ENCODE measurements at places on chromosomes 13 and 19.
A peak's percentile ranks its signal among the peaks of the same experiment; 100 is the strongest.

DNA sequence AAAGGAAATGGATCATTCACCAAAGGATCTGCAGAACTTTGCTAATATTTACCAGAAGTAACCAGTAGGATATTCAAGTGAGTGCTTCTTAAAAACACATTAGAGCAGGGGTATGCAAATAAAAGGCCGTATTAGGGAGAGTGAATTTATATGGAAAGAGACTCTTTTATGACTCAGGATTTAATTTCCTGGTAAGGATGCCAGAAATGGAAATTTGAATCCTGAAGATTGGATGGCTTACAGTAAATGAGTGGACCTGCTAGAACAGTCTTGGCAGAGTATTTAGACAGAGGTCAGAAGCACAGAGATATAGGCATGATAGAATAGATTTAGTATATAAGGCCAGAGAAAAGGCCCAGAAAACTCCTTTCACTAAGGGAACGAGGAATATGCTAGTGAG is 201.6 kb downstream of the SLITRK5 start:
- no peak for DNase-seq

DNA sequence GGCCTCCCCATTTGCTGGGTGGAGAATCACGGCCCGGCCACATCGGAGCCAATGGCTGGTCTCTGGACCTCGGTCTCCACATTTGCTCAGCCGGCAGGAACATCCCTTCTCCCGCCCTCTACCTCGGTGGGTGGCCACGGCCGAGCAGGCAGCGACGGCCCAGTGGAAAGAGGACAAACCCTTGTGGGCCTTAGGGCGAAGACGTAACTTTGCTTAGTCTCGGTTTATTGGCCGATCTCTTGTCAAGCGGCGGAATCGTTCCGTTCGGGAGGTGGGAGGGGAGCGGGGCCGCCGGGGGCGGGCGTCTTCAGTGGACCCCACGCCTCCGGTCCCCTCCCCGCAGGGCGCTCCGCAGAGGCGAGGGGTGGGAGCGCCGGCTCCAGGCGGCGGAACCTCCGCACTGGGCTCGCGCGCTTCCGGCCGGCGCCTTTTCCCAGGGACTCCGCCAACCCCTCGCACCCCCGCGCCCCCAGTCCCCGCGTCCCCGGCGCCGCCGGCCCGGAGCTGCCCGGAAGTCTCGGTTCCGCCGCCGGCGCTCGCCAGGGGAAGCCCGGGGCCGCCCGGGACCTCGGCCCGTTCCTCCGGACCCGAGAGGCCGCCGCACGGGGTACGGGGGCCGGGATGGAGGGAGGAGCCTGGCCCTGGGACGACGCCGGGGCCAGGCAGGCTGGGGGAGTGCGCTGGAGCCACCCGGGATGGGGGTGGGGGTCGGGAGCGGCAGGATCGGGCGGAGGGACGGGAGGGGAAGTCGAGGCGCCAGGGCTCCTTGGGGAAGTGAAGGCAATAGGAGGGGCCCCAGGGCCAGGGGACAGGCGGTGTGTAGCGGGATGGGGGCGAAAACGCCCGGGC is at the start of gene ZNF580:
ZNF580 (plus strand) TSS at position 426 of the 849 bp plus-strand sequence. CDS start 1,507 bp downstream, outside the sequence.
- peak; percentile 79 for DNase-seq

DNA sequence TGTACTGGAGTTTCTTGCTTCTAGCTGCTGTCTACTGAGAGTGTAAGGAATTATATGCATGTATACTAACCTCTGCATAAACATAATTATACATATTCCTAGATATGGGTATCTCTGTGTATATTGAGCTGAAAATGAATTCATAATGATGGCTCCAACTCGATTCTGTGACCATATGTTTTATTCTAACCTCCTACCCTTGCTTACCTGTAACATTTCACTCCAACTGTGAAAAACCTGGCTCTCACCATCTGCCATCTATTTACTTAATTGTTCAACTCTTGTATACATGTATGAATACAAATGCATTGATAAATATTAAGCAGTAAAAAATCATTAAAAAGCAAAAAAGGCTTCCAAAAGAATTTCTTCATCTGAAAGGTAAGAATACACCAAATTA is 1729.5 kb upstream of the SPRY2 start:
- DNase-seq, result no peak

DNA sequence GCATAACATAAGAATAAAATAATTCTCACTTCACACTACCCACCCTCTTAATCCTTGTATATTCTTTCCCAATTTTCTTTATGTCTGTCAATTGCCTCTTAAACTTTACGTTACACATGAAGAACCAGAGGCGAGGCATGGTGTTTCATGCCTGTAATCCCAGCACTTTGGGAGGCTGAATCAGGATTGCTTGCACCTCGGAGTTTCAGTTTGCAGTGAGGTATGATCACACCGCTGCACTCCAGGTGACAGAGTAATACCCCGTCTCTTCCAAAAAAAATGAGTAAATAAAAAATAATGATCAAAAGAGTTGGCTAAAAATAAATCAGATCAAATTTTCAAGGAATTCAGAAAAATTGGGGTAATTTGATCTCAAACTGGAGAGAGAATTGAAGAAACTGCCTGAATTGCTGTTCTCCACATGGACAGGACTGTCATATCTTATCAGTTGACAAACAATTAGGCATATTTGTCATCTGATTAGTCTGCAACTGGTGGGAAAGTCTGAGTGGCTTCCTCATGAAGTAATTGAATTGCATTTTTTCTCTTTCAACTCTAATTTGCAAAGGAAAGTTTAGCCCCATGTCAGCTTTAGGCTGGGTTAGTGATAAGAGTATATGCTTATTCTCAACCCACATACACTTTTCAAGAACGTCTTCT is 302.9 kb downstream of the ITGBL1 start:
- DNase-seq, result no peak

DNA sequence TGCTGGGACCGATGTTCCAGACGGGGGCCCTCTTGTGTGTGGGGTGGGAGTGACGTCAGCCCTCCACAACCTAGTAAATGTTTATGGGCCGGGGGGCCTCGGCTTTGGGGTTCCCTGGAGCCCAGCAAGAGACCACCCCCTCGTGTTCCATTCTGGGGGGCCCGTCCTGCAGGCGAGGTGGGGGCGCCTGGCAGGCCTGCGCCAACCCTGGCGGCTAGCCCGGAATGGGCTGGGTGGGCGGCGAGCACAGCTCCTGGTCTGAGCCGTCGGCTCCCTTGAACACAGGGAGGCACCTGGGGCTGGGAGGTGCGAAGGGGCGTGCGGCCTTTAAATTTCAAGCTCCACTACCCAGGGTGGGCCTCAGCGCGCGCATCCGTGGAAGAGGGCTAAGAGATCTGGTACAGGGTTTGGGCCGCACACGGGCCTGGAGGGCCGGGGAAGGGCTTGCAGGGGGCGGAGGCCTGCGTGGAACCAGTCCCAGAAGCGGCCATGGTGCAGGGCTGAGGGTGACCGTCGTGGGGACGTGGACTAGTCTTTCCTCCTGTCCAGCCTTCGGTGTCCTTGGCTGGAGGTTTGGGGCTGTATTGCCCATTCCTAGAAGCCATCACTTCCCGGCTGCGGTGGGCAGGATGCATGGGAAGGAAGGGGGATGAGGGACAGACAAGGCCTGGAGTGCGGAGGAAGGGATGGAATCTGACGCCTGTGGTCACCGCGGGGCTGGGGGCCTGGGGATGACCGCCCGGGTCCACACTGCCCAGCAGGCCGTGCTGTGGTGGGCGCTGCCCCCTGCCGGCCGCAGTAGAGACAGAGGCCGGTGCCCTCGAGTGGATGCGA is 11.4 kb downstream of the NDUFA11 start:
- no peak for DNase-seq

DNA sequence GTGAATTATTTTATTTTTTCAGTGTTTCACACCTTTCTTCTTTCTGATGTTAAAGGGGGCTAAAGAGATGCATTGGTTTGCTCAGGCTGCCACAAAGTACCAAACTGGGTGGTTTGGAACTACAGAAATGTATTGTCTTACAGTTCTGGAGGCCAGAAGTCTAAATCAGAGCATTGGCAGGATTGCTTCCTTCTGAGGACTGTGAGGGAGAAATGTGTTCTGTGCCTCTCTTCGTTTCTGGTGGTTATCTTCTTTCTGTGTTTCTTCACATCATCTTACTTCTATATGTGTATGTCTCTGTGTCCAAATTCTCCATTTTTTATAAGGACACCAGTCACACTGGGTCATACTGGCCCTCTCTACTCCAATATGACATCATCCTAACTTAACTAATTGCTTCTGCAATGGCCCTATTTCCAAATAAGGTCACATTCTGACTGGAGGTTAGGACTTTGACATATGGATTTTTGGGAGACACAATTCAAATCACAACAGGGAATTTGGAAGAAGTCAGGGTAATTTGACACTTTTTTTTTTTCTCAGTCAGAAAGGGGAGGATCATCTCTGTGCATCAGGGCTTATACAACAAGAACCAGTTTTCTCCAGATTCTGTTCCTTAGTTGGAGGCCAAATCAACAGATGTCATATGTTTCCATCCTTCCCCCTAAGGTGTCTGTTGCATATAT is 188.2 kb downstream of the KCNRG start:
- DNase-seq, result no peak

GRCh38 chr13:41812851-41813250 is 148.1 kb downstream of the VWA8 start:
- no peak for DNase-seq

GRCh38 chr19:4014541-4015491 is 7.3 kb downstream of the PIAS4 start:
- DNase-seq, result no peak

GRCh38 chr13:85254641-85255040 is 544.6 kb downstream of the SLITRK6 start:
- DNase-seq, result no peak

- no peak for DNase-seq
These were observed 5.3 kb downstream of the TRAPPC6A start for GRCh38 chr19:45172611-45173208.

GRCh38 chr19:34171539-34171876 is 796 bp upstream of the LSM14A start:
- DNase-seq, result no peak

GRCh38 chr13:27924529-27925141 is 4.8 kb downstream of the PDX1 start:
- DNase-seq, result no peak

DNA sequence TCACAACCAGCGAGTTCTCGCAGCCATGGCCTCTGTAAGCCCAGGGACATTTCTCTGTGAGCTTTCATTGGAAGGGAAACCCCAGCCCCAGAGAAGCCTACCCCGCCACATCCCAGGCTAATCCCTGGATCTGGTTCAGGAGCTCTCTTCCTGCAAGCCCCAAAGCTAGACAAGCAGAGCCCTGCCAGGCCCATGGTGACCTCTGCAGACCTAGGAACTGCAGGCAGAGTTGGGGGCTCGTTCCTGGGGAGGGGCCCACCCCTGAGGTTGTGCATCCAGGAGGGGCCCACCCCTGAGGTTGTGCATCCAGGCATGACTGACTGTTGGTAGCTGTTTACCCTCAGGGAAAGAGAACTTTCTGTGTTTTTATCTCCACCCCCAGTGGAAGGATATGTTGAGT is 21.7 kb downstream of the KCTD15 start:
- no peak for DNase-seq

GRCh38 chr13:50389726-50390125 is 374.5 kb downstream of the KCNRG start:
- no peak for DNase-seq

DNA sequence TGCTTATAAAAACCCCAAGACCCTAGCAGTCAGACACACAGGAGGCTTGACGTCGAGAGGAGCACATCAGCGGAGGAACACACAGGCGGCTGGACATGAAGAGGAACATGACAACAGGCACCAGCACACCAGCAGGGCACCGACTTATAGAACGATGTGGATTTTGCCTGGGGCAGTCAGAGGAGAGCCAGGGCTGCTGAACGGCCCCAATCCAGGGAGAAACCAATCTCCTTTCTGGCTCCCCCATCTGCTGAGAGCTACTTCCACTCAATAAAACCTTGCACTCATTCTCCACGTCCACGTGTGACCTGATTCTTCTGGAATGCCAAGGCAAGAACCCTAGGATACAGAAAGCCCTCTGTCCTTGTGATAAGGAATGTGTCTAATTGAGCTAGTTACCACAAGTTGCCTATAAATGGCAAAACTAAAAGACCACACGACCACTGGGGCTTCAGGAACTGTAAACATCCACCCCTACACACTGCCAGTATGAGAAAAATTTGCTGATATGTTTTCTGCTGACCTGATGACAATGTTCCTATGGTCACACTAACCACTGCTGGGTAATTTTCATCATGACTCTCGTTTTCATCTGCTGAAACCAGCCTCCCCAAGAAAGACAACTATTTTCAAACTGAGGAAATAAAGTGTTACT is 35.8 kb upstream of the CEACAM21 start:
- no peak for DNase-seq

- DNase-seq, result no peak
These were observed 2.1 kb downstream of the SARS2 start for GRCh38 chr19:38928391-38929001.

Measured in coronary artery (tissue), 2 donors.